Omental fat pad (tissue), 4 donors: ENCODE measurements at places on chromosomes 1 and 21. TPM values are rescaled to one million over a fixed set of nuclear protein-coding genes. Genes with fewer than 3 reads are reported as not detected.

Gene C1orf216
- total RNA-seq: 16.0 TPM

Gene GPR37L1
- total RNA-seq: 0.16 TPM

Gene ATP6V1G3
- total RNA-seq: not detected

Gene SPRR1A
- not detected for total RNA-seq

Gene PDPN
- 29.9 TPM for total RNA-seq

Gene S100A14
- 0.50 TPM for total RNA-seq

Gene RNU1-3
- under 0.01 TPM for total RNA-seq

Gene TNFRSF8
- 4.4 TPM for total RNA-seq

Gene TBX15
- 2.3 TPM for total RNA-seq

Gene PRRX1
- total RNA-seq: 25.4 TPM

Gene FAM78B
- total RNA-seq: 1.1 TPM

Gene LRRC71
- total RNA-seq: not detected

Gene ARHGEF11
- total RNA-seq: 34.0 TPM

Gene KCNA2
- total RNA-seq: 29.8 TPM

GRCh38 chr1:2480986-2481364, 4.9 kb downstream of the PLCH2 start:
- DNase-seq: no peak

DNA sequence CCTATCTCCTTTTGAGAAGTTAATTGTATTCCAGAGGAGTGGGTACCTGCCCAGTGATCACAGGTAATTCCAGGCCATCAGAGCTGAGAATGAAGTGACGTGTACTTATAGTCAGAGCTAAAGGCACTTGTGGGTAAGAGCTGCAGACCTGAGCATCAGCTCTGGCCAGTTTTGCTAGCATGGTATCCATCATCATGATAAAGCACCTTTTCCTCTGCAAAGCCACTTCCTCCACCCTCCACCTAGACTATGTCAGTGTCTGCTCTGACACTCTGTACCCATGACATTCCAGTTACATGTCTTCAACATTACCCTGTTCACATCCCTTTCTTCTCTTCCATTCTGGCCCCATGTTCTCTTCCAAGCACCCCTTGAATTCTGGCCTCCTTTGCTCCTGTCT, 157.3 kb downstream of the GRIK3 start:
- DNase-seq: no peak

- DNase-seq: no peak
Measured at GRCh38 chr1:42746436-42747105, 6.5 kb upstream of the CLDN19 start.

GRCh38 chr1:215004121-215004827, 78.3 kb upstream of the KCNK2 start:
- no peak for DNase-seq

- no peak for DNase-seq
Measured at GRCh38 chr1:113946678-113947387, 17.7 kb downstream of the HIPK1 start.

- no peak for DNase-seq
Measured at GRCh38 chr1:35185200-35185599, 7.7 kb downstream of the SFPQ start.

- DNase-seq: no peak
Measured at GRCh38 chr1:174812656-174813055, 187.1 kb upstream of the CACYBP start.

DNA sequence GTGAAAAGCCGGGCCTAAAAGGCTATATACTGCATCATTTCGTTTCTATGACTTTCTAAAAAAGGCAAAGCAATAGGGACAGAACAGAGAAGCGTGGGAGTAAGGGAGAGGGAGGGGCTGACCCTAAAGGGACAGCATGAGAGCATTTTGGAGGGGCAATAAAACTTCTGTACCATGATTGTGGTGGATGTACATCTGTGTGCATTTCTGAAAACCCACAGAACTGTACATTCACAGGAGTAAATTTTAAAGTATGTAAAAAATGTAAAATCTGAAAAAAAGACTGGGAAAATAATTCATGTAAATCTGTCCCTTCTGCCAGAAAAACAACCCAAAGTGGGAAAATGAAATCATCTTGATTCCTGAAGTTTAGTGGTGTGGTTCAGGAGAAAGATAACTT, 235.4 kb downstream of the CENPF start:
- DNase-seq: no peak

DNA sequence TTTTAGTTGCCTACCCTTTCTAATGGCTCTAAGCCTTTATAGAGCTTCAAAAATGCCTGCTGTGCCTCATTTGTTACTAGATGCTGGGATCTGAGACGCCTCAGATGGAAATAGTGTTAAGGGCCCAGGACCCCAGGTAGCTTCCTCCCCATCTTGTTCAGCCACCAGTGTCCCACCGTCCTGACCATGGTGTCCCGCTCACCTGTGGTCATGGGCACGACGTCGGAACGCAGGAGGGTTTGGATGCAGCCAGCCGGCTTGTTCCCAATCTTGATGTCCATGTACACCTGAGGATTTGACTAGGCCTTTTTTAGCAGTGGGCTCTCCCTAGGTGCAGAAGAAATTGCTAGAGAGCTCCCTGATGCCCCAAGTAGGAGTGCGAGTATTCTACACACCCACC, 31.1 kb downstream of the PABPC4 start:
- no peak for DNase-seq

GRCh38 chr1:117616356-117616755, 10.5 kb downstream of the TENT5C start:
- no peak for DNase-seq

DNA sequence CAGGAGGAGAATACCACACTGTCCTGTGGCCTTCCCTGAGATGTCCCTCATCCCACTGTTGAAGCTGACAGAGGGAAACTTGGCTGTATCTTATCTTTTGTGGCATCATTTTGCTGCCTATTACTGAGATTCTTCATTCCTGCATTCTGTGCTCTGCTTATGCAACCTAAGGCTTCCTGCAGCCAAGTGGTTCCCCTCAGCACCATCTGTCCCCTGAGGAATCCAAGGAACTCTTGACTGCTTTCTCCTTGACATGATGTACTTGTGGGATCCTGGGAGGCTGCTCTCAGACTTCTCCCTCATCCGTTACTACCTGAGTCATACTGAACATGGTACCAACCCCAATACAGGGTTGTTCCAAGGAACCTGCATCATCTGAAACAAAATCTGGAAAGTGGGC, 21.1 kb upstream of the RIMKLA start:
- no peak for DNase-seq

DNA sequence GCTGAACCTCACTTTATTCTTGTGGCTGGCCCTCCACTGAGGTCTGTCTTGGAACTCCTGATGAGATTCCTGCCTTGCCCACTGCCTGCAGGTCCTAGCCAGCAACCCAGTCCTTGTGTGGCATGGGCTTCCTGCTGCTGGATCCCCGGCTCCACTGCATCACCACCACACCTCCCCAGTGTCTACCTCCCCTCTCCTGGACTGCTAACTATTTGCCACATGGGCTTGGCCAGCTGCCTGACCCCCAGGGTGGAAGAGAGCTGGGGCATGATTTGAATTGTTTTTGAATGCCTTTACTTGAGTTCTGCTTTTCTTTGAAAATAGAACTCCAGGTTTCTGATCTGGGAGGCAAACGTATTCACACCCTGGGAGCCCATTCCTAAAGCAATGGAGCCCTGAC, 41.2 kb downstream of the SPAG17 start:
- no peak for DNase-seq

DNA sequence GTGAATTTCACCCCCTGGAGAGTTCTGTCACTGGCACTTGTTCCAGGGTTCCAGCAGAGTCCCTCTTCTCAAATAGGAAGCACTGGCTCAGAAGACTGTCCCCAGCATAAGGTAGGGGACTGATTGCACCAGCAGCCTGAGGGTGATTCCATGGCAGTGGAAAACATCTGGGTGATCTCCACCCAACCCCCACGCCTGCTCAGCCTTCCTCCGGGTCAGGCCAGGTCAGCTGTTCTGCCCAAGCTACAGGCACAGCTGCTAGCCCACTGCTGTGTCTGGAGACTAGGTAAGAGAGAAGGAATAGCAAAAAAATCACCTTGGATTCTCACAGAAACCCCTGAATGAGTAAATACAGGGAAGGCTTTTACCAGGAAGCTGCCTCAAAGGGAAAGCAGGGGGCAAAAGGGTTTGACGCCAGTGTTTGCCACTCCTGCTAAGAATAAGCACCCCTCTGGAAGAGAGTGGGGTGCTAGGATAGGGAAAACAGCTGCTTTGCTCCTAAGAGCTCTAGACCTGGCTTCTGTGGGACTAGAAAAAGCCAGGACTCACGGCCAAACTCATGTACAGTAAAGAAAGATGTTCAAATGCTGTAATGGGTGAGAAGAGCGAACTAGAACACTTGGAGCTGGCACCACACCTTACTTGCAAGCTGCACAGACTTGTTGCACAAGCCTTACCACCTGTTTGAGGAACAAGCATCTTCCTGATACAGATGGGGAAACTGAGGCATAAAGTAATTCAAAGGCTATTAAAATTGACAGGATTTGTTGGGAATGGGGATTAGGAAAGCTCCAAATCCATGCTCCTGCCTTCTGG, 1.0 kb upstream of the DENND2D start:
- DNase-seq: no peak

- no peak for DNase-seq
Measured at GRCh38 chr21:32918478-32919120, 107.1 kb upstream of the OLIG2 start.

DNA sequence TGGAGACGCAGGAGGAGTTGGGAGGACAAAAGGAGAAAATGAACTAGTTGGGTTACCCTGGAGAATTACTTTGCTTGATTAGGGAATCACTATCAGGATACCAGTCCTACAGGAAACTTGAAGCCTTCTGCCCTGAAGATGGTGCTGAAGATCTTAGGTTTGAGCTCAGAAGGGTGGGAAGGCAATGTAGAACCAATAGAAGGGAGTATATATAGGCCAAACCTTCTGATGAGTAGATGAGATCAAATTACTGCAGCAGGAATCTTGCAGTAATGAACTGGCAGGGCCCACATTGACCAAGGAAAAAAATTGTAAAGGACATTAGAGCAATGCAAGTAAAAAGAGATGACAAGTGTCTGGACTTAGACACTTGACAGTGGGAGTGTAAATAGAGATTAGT, 116.3 kb upstream of the CACYBP start:
- no peak for DNase-seq
